Activated naive CD4-positive, alpha-beta T cell treated with anti-CD3 and anti-CD28 coated beads for 36 hours (primary cell): ENCODE measurements at places on chromosomes 1 and 21.

GRCh38 chr1:41015897-41016470 lies 5.5 kb downstream of the SLFNL1 start:
- DNase-seq = no peak

GRCh38 chr1:192243721-192244120 lies 73.1 kb upstream of the RGS21 start:
- DNase-seq = no peak

GRCh38 chr1:2416403-2416802 lies 4.0 kb upstream of the PEX10 start:
- peak; percentile 53 for DNase-seq

- DNase-seq = no peak
Measured at GRCh38 chr1:207251066-207251465, 70.4 kb upstream of the CD55 start.
